Spleen (tissue), 13 donors: ENCODE measurements at places on chromosomes 3 and 15.

GRCh38 chr3:106268696-106269095 lies 399.9 kb upstream of the CBLB start:
- H3K27me3 ChIP-seq, result no peaks in the 10 kb centered on the region
- H3K4me3 ChIP-seq, result no peak overlapping the region
- no peak for DNase-seq
- no peak overlapping the region for H3K27ac ChIP-seq
- no peaks in the 10 kb centered on the region for H3K36me3 ChIP-seq
- no peaks in the 10 kb centered on the region for H3K4me1 ChIP-seq

DNA sequence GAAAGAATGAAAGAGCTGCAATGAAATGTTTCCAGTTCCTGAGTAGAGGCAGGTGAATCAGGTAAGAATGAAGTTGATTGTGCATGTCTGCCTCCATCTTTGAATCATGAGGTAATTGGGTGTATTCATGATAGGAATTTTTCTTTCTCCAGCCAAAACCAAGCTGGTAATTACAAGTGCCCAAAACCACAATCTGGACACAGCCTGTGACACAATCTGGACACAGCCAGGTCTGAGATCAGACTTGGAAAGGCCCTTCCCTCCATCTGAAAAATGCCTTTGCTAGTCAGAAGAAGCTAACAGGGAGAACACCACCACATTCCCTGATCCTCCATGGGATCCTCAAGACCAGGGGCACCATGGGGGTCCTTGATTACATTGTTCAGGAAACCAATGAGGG lies 338.5 kb upstream of the THBS1 start:
- no peaks in the 10 kb centered on the region for H3K4me1 ChIP-seq
- no peak overlapping the region for H3K4me3 ChIP-seq
- DNase-seq, result no peak

GRCh38 chr3:168220556-168220955 lies 124.8 kb upstream of the GOLIM4 start:
- H3K4me3 ChIP-seq, result no peak overlapping the region
- no peaks in the 10 kb centered on the region for H3K4me1 ChIP-seq
- H3K36me3 ChIP-seq, result no peaks in the 10 kb centered on the region
- no peaks in the 10 kb centered on the region for H3K27me3 ChIP-seq
- no peak overlapping the region for H3K27ac ChIP-seq

DNA sequence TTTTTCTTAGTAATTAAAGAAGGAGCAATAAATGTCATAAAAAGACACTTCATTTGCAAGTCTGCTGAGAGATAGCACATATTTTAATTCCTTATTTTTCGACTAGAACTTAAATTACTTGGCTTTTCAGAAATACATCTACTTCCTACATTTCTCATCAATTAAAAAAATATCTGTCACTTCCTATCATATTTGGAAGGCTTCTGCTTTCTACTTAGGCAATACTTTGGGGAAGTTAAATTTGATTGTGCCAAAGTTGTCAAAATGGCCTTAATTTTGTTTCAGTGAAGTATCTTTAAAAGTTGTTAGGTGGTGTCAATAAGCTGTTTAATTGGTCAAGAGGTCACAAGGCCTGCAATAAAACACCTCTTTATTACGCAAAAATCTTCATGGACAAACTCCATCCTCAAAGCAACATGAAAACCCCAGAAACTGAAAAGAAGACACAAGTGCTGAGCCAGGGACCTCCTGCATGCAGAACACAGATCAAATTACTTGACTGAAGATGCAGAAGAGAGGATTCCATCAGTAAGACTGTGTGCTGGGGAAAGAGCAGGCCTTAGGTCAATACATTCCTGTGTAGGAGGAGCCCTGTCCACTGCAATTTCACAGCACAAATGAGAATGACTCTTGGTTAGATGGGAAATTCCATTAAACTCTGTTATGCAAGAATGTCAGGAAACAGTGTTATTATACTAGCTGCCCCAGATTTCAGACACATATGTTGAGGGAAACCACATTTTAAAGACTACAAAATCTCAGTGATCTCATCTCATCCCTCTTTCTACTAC lies 48.0 kb upstream of the FSTL1 start:
- peaks cover 17% of the 10 kb centered on the region for H3K4me1 ChIP-seq
- no peak overlapping the region for H3K4me3 ChIP-seq
- no peak for DNase-seq
- H3K27me3 ChIP-seq, result no peaks in the 10 kb centered on the region
- no peaks in the 10 kb centered on the region for H3K36me3 ChIP-seq
- H3K27ac ChIP-seq, result peak overlapping the region; percentile 8

DNA sequence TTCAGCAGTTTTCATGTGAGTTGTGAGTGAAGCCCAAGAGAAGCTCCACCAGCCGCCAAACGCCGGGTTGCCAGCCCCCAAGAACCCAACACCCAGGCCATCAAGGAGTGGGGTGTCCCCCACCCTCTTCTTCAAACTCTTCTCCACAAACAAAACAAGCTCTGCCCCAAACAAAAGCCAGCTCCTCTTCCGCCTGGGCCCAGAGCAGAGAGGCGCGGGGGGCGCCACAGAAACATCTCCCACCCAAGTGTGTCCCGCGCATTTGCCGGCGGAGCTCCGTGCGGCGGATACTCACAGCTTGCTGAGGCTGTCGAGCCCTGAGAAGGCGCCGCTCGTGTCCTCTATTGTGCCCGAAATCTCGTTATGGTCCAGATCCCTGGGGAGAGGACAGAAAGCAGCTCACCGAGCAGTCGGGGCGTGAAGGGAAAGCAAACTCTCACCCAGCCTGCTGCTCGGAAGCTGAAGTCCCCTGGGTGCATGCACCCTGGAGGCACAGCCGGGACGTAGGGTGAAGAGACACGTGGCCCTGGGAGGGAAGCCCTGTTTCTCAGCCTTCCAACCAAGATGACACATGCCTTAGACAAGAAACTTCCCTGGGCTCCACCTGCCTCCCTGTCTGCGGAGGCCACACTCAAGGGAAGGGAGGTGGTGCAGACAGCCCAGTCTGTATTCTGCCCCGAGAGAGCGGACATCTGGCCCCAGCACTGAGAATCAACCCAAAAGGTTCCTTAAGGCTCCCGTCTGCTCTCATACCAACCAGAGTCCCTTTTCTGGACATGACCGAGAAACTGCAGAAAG lies 95.7 kb downstream of the LRIG1 start:
- peak; percentile 64 for DNase-seq
- H3K36me3 ChIP-seq, result no peaks in the 10 kb centered on the region
- no peaks in the 10 kb centered on the region for H3K27me3 ChIP-seq
- no peak overlapping the region for H3K27ac ChIP-seq
- no peak overlapping the region for H3K4me3 ChIP-seq

- H3K36me3 ChIP-seq, result no peaks in the 10 kb centered on the region
- no peak for DNase-seq
- H3K27ac ChIP-seq, result no peak overlapping the region
- H3K4me1 ChIP-seq, result peaks cover 39% of the 10 kb centered on the region
- H3K27me3 ChIP-seq, result no peaks in the 10 kb centered on the region
Observed at GRCh38 chr3:66480666-66481065, 20.2 kb downstream of the LRIG1 start.

DNA sequence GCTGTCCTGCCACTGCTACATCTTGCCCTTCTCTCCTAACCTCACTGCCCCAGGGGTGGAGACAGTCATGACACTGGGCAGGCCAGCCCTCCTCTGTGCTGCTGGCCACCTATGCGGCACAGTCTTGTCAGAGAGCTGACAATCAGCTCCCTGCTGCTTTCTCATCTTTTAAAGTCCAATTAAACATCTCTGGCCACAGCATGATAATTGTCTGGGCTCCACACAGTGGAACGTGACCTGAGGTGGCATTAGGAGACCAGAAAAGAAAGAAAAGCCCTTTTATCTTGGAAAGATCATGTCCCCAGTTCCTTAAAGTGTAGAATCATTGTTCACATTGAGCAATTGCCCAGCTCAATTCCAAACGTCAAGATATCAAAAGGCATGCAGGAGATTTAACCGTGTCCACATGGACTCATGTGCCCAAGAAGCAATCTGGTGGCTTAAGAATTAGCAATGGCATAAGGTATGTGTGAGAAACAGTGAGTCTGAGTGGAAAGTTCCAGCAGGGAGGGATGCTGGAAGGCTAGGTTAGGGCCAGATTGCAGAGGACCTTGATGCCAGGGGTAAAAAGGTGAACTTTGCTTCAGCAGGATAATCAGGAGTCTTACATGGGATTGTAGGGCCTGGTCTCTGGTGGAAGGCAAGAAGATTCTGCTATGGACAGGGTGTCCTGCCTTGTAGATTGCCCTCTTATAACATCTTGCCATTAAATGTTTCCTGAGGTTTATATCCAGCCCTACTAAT lies 15.3 kb upstream of the CACNA1D start:
- H3K4me1 ChIP-seq, result no peaks in the 10 kb centered on the region
- no peak for DNase-seq
- H3K4me3 ChIP-seq, result no peak overlapping the region
- H3K27me3 ChIP-seq, result no peaks in the 10 kb centered on the region
- no peaks in the 10 kb centered on the region for H3K36me3 ChIP-seq
- H3K27ac ChIP-seq, result no peak overlapping the region

DNA sequence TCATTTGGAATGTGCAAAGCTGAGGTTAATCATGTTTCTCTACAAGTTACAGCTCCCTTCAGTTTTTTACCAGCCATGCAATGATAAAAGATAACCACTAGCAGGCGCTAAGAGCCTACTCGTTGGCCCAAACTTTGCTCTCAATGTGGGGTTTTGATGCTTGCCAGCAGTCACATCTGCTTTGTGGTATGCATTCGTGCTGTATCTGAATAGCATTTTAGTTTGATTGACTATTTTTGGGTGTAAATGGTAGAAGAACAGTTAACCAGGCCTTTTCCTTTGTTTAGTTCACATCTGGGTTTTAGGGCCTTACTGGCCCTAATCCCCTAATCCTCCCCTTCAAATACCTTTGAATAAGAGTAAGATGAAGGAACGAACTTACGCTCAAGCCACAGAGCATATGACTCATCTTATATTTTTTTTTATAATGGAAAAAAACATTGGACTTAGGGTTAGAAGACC lies 4.4 kb upstream of the CLDN11 start:
- H3K4me1 ChIP-seq, result peaks cover 13% of the 10 kb centered on the region
- DNase-seq, result no peak
- no peaks in the 10 kb centered on the region for H3K36me3 ChIP-seq
- H3K27me3 ChIP-seq, result peaks cover 10% of the 10 kb centered on the region
- H3K27ac ChIP-seq, result no peak overlapping the region

DNA sequence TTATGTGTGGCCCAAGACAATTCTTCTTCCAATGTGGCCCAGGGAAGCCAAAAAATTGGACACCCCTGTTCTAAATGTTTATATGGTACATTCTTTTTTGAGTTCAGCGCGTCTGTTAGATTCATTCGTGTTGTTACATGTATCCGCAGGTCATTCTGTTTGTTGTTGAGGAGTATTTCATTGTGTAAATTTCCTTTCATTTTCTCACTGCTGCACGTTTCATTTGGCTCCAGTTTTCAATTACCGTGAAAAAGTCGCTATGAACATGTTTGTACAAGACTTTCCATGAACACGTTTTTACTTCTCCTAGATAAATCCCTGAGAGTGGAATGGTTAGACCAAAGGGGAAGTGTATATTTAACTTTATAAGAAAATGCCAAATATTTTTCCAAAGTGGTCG lies 7.5 kb upstream of the OPA1 start:
- no peak overlapping the region for H3K27ac ChIP-seq
- no peaks in the 10 kb centered on the region for H3K36me3 ChIP-seq
- H3K4me1 ChIP-seq, result no peaks in the 10 kb centered on the region
- H3K27me3 ChIP-seq, result no peaks in the 10 kb centered on the region
- DNase-seq, result no peak
- H3K4me3 ChIP-seq, result no peak overlapping the region

- H3K27ac ChIP-seq, result no peak overlapping the region
- H3K27me3 ChIP-seq, result no peaks in the 10 kb centered on the region
- H3K4me3 ChIP-seq, result no peak overlapping the region
- no peaks in the 10 kb centered on the region for H3K4me1 ChIP-seq
- no peaks in the 10 kb centered on the region for H3K36me3 ChIP-seq
Observed at GRCh38 chr3:160060409-160061027, 71.9 kb downstream of the IL12A start.

GRCh38 chr3:47010111-47010712 lies 30.7 kb downstream of the NBEAL2 start:
- H3K27ac ChIP-seq, result peak overlapping the region; percentile 83
- no peaks in the 10 kb centered on the region for H3K27me3 ChIP-seq
- DNase-seq, result peak; percentile 74
- H3K4me1 ChIP-seq, result peaks cover 18% of the 10 kb centered on the region
- peak overlapping the region; percentile 45 for H3K4me3 ChIP-seq

DNA sequence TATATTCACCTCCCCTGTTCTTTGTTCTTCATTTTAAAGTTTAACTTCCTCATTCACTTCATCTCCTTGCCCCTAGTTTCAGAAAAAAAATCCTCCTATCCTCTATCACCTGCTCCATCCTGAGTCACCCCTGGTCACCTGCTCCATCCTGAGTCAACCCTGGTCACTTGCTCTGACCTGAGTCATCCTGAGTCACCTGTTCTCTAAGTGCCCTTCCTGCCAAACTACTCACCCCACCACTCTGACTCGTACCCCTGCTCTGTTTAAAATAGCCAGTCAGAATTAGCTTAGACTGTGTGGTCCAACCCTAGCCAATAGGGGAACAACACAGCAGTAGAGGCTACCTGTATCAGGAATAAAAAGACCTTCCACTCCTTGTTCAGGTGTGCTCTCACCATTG lies 716.9 kb downstream of the ZBBX start:
- H3K36me3 ChIP-seq, result no peaks in the 10 kb centered on the region
- H3K4me3 ChIP-seq, result no peak overlapping the region
- no peak overlapping the region for H3K27ac ChIP-seq
- H3K4me1 ChIP-seq, result no peaks in the 10 kb centered on the region
- no peak for DNase-seq
- no peaks in the 10 kb centered on the region for H3K27me3 ChIP-seq

- no peaks in the 10 kb centered on the region for H3K36me3 ChIP-seq
- no peak overlapping the region for H3K27ac ChIP-seq
- H3K4me1 ChIP-seq, result no peaks in the 10 kb centered on the region
- no peak overlapping the region for H3K4me3 ChIP-seq
- H3K27me3 ChIP-seq, result no peaks in the 10 kb centered on the region
Observed at GRCh38 chr3:63689285-63689684, 36.8 kb downstream of the SNTN start.

DNA sequence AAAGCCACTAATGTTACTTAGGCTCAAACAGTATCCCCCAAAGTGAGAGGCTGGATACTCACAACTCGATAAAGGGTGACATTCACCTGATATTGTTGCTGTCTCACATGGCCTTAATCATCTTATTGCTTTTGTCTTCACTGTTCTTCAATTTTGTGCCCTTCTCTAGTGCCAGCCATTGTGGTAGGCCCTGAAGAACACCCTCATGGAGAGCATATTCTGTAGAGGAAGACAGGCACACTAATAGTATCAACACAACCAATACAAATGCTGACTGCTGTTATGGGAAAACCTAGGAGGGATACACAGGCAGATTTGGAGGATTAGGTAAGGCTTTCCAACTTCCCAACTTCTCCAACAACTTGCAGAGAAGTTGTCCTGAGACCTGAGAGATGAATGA lies 4.1 kb upstream of the BLM start:
- H3K4me3 ChIP-seq, result no peak overlapping the region
- H3K36me3 ChIP-seq, result no peaks in the 10 kb centered on the region
- H3K27me3 ChIP-seq, result no peaks in the 10 kb centered on the region
- no peak for DNase-seq
- no peak overlapping the region for H3K27ac ChIP-seq

- H3K36me3 ChIP-seq, result peaks cover 9% of the 10 kb centered on the region
- peaks cover 3% of the 10 kb centered on the region for H3K4me1 ChIP-seq
- no peak overlapping the region for H3K4me3 ChIP-seq
- no peaks in the 10 kb centered on the region for H3K27me3 ChIP-seq
- H3K27ac ChIP-seq, result no peak overlapping the region
Observed at GRCh38 chr3:114941626-114942309, 205.3 kb downstream of the ZBTB20 start.
